ENCODE measurements at places on chromosomes 16 and 17.
A peak's percentile ranks its signal among the peaks of the same experiment; 100 is the strongest.

DNA sequence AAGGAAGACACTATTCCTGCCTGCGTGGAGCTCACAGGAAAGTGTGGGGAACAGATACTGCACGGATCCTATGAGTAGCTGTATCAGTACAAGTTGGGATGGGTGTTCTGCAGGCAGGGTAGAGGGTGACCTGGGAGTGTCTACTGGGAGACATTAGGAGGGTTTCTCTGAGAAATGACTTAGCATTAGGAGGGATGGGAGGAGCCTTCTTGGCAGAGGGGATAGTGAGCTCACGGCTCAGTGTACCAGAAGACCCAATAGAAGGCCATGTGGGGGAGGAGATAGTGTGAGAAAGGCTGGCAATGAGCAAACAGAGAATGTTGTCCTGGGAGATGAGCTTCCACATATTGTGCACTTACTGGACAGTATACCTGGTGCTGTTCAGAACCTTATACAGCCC, 109.1 kb downstream of the MSI2 start:
- DNase-seq = no peak

GRCh38 chr17:48592057-48592514, 1.5 kb downstream of the HOXB5 start:
- no peak for DNase-seq

- DNase-seq = no peak
These were observed 23.3 kb upstream of the CCL1 start for GRCh38 chr17:34386343-34386696.

DNA sequence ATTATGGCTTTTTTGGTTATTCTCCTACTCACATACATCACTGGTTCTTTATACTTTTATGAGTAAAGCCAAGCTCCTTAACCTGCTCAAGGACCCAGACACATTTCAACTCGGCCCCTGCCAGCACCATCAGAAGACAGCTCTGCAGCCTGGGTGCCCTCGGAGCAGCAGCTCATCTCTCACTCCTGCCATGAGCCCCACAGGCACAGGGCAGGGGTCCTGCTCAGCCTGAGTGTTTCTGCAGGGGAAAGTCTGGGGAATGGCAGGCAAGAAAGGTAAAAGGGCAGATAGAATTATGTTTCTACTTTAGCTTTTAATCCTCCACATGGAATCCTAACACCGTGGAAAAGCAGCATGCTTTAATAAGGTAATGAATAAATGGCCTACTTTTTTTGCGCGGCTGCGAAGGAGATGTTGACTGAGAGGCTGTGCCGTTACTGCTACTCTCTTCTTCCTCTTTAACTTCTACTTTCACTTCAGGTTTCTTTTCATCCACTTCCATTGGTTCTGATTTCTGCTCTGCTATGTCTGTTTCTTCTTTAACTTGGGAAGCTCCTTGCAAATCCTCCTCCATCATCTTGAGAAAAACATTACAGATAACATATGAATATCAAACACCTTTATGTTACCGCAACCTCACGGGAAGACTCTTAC, 50.1 kb upstream of the TRAP1 start:
- DNase-seq = no peak

GRCh38 chr17:69187294-69187693, 41.3 kb downstream of the ABCA10 start:
- no peak for DNase-seq

DNA sequence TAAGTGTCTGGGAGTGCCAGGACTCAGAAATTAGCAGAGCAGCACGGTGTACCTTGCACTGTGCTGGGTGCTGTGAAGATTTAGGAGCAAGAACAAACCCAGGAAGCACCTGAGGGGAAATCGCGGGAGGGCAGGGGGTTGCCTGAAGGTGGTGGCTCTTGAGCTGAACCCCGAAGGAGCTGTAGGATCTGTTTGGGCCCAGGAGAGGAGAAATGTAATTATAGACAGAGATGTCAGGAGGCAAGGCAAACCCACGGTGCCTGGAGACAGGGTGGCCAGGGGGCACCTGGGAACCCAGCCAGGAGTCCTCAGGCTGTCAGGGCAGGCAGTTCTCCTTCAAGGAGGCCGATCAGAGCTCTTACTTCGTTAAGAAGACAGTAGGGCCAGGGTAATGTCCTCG, 109.1 kb downstream of the C16orf78 start:
- no peak for DNase-seq

DNA sequence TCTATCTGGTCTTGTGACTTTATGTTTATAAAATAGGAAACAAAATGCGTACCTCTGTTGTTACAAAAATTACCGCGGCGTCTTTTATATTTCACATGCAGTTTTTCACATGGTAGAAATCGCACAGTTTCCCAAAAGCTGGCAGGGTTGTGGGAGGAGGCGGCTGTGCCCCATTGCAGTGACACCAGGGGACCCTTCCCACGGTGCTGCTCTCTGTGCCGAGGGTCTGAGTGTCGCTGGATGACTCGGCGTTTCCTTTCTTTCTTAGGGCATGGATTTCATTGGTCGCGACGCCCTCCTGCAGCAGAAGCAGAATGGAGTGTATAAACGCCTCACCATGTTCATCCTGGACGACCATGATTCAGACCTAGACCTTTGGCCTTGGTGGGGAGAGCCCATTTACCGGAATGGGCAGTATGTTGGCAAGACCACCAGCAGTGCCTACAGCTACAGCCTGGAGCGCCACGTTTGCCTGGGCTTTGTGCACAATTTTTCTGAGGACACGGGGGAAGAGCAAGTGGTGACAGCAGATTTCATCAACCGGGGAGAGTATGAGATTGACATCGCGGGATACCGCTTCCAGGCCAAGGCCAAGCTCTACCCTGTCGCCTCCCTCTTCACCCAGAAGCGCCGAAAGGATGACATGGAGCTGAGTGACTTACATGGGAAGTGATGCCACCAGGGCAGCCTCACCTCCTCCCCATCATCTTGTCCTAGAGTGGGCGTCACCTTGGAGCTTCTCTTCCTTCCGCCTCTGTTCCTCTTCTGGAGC, 17.2 kb upstream of the CLEC18C start:
- DNase-seq = no peak

- no peak for DNase-seq
These were observed 1.7 kb downstream of the HEXIM1 start for GRCh38 chr17:45149669-45150664.

DNA sequence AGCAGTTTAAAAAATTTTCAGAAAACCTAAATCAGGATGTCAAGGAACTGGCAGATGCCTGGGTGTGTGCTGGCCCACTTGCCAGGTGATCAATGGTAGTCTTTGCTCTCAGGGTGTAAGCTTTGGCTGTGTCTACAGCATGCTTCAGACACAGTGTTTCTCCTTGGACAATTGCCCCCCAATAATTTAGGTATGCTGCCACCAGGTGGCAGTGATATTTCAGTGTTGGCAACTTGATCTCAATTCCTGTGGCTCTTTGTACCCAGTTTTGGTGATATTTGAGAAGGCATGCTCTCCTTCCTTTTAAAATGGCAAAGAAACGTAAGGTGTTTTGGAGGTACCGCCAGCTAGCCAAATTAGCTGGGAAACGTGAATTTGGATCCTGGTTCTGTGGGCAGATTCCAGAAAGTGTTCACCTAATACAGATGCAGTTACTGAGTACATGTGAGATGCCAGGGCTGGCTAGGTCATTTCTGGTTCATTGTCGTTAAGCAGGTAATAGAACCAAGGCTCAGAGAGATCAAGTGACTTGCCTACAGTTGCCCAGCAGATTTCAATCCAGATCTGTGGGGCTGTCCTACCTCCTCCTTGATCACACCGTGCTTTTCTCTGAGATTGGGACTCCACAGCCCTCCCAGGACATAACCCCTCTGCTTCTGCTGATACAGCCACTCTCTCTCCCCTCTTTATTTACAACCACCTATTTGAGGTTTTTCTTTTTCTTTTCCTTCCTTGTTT, 155.6 kb upstream of the PLCG2 start:
- peak; percentile 46 for DNase-seq

GRCh38 chr17:8015957-8016631, 13.7 kb downstream of the GUCY2D start:
- no peak for DNase-seq

DNA sequence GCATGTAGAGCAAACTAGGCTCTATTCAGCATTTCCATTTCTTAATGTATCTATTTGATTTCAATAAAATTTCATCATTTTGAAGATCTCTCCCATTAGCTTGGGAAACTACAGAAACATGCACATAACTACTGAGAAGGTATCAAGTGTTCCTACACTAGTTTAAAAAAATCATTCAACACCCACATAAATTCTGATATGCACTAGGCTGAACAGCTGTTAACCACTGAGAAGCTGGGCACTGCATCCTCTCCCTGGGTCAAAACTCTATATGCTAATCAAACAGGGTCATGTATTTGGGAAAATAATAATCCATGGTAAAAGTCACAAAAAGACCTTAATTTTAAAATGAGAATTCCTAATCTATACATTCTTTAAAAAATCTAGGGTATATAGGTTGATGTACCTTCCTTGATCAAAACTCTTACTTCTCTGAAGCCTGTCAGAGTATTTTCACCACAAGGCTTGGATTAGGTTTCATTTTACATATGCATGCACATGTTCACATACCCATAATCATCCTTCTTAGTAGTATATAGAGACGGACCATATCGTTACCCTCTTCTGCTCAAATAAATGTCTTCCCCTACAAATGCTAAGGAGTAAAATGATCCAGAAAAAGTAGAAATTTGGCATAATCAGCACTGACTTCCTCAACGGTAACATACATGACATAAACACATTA, 57.2 kb downstream of the KANSL1 start:
- no peak for DNase-seq

DNA sequence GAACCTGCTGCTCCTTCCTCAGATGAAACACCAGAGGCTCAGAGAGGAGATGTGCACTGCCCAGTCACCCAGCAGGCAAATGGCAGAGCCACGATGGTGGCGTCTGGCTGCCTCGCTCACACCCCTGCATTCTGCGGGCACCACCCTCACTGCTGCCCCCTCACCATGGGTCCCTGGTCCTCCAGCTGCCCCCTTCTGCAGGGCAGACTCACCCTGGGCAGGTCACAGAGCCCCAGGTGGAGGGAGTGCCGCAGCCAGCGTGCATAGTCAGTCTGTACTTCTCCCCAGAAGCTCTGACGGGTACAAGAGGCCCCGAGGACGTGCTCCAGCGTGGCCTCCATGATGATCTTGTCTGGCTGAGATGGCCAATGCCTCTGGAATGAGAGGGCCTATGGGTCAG, 52.9 kb downstream of the RMI2 start:
- DNase-seq = no peak

- DNase-seq = no peak
These were observed 18.3 kb downstream of the TMEM100 start for GRCh38 chr17:55704401-55704800.

DNA sequence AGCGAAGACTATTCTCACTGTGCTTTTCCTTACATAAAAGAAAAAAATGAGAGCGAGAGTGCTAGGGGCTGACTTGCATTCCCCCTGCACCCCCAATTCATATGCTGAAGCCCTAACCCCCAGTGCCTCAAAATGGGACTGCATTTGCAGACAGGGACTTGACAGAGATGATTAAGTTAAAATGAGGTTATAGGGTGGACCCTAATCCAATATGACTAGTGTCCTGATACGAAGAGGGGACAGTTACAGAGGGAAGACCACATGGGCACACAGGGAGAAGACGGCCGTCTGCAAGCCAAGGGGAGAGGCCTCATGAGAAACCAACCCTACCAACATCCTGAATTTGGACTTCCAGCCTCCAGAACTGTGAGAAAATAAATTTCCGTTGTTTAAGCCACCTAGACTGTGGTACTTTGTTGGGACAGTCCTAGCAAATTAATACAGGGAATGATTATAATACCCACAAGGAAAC, 1.6 kb upstream of the TMEM220 start:
- DNase-seq = no peak

DNA sequence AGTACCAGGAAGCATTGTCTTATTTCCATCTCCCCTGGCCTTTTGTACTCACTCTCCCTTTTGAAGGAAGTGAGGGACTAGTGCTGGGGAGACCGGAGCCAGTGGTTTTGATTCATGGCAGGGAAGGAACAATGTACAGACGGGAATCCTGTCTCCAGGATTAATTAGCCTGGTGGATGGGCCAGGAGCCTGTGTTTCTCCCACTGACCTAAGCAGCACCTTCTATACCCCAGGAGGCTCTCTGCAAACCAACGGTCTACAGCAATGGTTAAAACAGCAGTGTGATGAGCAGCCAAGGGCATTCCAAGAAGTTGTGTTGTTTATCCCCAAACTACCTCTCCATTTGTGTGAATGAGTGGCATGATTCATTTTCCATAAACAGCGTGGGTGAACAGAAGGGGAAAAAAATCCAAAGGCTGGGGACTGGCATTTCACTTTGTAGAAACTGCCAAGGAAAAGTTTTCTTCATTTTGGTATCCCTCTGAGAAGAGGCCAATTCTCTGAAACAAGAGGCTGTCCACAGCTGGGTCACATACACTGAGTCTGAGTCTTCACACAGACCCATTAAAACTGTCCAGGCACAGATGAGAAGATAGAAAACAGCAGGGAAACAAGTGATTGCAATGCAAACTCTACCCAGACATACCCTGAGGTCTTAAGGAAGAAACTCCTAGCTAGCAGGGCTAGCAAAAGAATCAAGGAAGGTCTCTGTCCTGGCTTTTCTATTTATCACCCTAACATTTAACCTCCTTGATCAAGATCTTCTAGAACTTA, 18.1 kb downstream of the ANKFN1 start:
- DNase-seq = no peak

- no peak for DNase-seq
These were observed 241.3 kb upstream of the ZFHX3 start for GRCh38 chr16:73289232-73289631.

- peak; percentile 33 for DNase-seq
These were observed 307 bp downstream of the CDYL2 start for GRCh38 chr16:80804056-80804525.

DNA sequence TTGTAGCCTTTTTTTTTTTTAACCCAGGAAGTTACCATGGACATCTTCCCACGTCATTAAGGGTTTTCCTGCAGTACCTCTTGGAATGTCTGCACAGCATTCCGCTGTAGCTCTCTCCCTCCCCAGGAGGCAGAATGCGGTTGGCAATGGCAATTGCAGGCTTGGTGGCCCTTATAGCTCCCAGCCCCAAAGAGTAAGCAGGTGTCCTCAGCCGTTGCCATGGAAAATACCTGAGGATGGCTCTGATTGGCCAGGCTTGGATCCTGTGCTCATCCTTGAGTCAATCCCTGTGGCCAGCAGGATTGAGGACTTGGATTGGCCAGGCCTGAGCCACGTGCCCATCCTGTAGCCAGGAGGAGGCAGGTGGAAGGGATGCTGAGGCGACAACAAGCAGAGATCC, 15.5 kb upstream of the TIMP2 start:
- no peak for DNase-seq
